ENCODE measurements at places on chromosomes 4 and X.
A peak's percentile ranks its signal among the peaks of the same experiment; 100 is the strongest.

DNA sequence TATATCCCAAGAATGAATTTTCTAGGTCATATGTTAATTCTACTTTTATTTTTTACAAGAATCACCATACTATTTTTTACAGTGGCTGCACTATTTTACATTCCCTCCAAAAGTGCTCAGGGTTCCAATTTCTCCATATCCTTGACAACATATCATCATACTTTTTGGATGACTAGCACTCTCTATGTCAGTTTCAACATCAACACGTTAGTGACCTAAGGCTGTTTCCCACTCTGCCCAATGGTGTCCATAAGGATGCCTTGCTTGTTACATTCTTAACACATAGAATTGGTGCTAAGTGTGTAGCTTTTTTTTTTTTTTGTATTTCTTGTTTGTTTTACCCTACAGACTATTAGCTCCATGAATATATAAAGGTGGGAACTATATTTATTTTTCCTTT lies 175.4 kb downstream of the PCDH10 start:
- no peak for DNase-seq

- DNase-seq: no peak
Measured at GRCh38 chrX:105460376-105460775, 239.9 kb upstream of the TEX13A start.

DNA sequence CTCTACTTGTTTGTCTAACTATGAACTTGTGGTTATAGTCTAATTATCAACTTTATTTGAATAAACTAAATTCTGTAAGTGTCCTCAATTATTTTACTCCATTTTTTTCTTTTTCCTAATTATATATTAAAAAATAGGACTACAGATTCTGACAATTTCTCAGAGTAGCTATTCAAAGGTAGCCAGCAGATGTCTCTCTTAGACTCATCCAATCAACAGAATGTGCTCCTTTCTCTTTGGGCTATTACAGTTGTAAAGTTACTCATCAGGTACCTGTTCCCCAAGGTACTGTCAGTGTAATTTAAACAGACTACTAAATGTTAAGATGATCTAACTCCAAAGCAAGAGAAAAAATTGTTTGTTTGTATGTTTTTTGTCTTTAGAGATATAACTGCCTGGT lies 248.6 kb downstream of the PCDH18 start:
- DNase-seq: no peak

GRCh38 chr4:41216294-41217019 lies 2.1 kb upstream of the APBB2 start:
- peak; percentile 78 for DNase-seq

- DNase-seq: no peak
Measured at GRCh38 chr4:163385466-163385865, 41.8 kb downstream of the NPY5R start.

DNA sequence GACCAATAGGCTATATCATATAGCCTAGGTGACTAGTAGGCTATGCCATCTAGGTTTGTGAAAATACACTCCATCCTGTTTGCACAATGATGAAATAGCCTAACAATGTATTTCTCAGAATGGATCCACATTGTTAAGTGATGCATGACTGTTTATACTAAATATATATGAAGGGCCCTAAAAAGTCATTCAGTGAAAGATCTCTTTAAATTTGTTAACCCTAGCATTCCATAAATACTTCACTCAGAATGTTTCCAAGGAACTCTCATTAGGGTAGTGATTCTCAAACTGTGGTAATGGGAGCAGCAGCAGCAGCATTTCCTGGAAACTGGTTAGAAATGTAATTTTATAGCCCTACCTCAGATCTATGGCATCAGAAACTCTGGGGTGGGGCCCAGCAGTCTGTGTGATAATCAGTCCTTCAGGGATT lies 74.9 kb downstream of the PRRG1 start:
- no peak for DNase-seq

- peak; percentile 1 for DNase-seq
Measured at GRCh38 chrX:50747471-50747900, 66.5 kb downstream of the SHROOM4 start.

GRCh38 chr4:80073473-80074008 lies 512 bp upstream of the ANTXR2 start:
- no peak for DNase-seq

DNA sequence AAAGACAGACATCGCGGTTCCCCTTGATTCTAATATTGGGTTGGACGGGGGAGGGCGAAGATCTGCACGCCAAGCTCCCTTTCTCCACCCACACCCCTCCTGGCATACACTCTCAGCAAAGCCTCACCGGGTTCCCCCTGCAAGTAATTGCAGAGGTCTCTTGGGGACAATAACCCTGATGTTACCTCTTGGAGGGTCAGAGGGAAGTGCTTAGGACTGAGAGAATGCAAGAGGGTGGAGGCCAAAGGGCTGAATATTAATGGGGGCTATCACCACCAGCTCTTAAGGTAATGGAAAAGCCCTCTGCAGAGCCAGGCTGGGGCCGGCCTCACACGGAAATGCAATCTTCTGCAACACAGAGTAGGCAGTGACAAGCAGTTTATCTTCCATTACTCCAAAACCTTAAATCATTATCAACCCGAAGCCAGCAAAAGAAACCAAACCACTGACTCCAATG lies 344.1 kb upstream of the GATB start:
- no peak for DNase-seq

DNA sequence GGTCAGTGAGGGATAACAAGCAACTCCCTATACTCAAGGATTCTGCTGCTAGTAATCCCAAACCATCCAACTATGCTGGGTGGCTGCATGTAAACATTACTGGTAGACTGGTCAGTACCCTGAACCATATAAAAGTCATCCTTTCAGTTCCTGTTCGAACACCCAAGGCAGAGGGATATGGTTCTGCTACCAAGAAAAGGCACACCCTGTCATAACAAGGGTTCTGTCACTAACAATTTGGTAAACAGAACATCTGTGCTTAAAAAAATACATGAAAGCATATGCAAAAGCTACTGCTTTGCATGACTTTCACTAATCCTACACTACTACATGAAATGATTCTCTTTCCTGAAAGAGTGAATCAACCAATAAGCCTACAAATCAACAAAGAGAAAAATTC lies 76.8 kb upstream of the MCF2 start:
- no peak for DNase-seq

DNA sequence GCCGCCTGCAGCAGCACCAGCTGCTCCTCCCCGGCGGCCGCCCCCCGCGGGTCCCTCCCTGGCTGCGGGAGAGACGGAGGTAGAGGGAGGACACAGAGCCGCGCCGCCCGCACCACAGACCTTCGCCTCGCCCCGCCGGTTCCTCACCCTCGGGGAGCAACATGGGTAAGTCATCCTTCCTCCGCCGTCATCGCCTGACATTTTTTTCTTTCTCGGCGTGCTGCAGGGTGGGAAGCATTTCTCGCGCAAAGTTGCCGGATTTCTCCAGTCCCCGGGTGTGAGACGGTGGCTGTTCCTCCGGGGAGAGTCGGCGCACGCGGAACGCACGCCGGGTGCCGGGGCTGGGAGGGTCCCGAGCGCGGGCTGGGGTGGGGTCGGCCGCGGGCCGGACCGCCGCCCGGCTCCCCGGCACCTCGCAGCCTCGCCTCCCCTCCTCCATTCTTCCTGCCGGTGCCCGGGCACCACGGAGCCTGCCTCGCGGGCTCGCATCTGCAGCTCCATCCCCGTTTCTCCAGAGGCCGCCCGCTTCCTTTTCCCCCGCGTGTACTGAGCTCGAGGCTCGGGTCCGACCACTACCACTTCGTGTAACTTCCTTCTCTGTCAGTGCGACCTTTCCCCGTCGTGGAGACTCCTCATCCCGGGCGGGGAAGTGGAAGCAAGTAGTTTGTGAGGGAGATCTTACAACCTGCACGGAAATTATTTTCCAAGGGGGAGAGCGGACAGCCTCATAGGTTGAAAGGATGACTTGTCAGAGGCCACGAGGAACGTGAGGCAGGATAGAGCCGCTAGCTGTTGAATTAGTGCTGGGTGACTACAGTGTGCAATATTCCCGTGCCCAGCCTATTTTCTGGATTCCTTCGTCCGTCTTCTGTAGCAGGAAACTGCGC lies 464 bp downstream of the RAP1GDS1 start:
- DNase-seq: peak; percentile 41

Data from activated naive CD8-positive, alpha-beta T cell treated with anti-CD3 and anti-CD28 coated beads for 36 hours (primary cell).